ENCODE measurements at places on chromosomes 5 and 9.

GRCh38 chr5:151633892-151634291, 42.8 kb upstream of the FAT2 start:
- DNase-seq, result no peak

- DNase-seq, result no peak
Measured at GRCh38 chr9:135614821-135615665, 24.3 kb downstream of the GLT6D1 start.

GRCh38 chr9:90061187-90061586, 456.4 kb downstream of the GADD45G start:
- DNase-seq, result no peak

GRCh38 chr9:124110307-124110915, 98.8 kb downstream of the LHX2 start:
- DNase-seq, result peak; percentile 40

- no peak for DNase-seq
Measured at GRCh38 chr9:40928803-40929487, 199.5 kb downstream of the FOXD4L6 start.

- no peak for DNase-seq
Measured at GRCh38 chr9:92730897-92731296, 33.7 kb downstream of the BICD2 start.

GRCh38 chr9:134620751-134621557, 20.6 kb upstream of the COL5A1 start:
- no peak for DNase-seq

- DNase-seq, result no peak
Measured at GRCh38 chr9:124584631-124585030, 77.4 kb upstream of the NR5A1 start.

DNA sequence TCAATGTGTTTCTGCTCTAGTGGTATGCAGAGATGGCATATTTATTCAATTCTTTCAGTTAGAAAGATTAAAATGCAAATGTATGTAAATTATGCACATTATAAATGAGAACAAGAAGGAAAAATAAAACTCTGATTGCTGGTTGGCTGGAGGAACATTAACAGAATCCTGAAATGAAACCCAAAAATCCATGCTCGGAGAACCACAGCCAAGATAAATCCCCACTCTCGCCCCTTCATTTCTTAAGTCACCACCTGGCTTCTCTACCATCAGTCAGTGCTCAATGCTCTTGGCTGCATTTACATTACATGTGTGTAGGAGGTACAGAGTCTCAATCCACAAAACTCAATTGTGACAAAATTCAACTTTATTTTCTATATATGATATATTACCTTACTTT, 184.9 kb downstream of the TRIM36 start:
- DNase-seq, result no peak

GRCh38 chr5:134371834-134372340, 518 bp downstream of the UBE2B start:
- DNase-seq, result peak; percentile 84

DNA sequence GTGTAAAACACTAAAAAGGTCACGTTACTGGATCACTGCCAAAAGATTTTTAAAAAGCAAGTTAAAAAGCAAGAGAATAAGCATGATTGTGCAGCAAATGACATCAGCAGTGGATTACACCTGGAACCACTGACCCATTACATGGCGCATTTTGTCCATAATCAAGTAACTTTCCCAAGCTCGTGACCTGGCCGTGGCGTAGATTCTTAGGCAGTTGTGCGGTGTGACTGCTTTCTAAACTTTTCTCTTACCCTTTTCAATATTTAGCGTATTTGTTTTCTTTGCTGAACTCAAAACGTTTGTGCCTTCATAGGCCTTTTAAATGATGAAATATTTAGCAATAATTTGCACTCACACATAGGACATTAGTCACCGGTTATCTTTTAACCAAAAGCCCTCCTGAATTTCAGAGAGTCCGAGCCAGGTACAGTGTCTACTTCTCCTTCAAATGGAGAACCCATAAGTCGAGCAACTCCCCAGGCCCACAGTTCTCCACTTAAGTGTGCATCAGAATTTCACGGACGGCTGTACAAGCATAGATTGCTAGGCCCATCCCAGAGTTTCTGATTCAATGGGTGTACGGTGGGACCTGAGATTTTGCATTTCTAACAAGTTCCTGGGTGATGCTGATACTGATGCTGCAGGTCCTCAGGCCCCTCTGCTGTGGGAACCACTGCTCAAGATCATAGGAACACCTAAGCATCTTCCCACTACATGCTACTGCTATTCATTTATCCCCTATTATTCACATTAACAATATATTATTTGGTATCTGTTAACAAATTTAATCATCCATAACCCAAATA, 144.4 kb downstream of the GLIS3 start:
- no peak for DNase-seq

GRCh38 chr9:134570151-134570621, 71.4 kb upstream of the COL5A1 start:
- no peak for DNase-seq

DNA sequence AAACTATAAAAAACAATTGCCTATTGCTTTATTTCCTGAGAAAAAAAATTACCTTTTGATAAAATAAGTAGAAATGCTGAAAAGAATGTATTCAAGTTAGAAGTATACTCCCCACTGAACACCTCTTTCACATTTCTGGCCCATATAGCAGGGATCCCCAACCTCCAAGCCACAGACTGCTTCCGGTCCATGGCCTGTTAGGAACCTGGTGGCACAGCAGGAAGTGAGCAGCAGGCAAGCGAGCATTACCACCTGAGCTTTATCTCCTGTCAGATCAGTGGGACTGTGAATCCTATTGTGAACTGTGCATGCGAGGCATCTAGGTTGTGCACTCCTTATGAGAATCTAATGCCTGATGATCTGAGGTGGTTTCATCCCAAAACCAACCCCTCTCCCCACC, 563.9 kb downstream of the RAB3C start:
- DNase-seq, result no peak

All from large intestine (tissue), 12 donors.